ENCODE measurements at places on chromosomes 3 and 15.

DNA sequence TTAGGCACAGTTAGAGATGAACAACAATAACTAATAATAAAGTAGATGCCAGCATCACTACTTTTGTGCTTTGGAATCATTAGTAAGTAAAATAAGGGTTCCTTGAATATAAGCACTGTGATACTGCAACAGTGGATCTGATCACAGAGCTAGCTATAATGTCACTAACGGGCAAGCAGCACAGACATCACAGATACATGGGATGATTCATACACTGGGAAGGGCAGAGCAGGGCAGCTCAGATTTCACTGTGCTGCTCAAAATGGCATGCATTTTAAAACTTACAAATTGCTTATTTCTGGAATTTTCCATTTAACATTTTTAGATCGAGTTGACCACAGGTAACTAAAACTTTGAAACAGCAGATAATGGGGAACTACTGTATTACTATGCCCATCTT lies 476.6 kb downstream of the FHIT start:
- H3K27me3 ChIP-seq, result no peaks in the 10 kb centered on the region
- no peaks in the 10 kb centered on the region for H3K36me3 ChIP-seq
- H3K27ac ChIP-seq, result no peak overlapping the region
- no peak overlapping the region for H3K4me3 ChIP-seq
- DNase-seq, result no peak
- H3K4me1 ChIP-seq, result no peaks in the 10 kb centered on the region

DNA sequence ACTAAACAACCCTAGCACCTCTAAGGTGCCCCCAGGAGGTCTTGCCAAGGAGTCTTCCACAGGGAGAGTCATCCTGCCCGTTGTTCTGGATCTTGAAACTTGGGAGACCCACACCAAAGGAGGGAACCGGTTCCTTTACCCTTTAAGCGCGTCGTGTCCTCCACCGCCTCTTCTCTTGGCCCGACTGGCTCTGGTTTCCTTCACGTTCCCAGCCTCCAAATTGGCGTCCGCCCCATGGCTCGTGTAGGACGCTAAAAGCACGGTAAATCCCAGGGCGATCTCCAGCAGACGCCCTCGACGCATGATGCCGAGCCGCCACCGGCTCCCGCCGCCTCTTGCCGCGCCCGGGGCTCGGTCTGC lies 1.1 kb downstream of the FBN1 start:
- DNase-seq, result no peak
- peak overlapping the region; percentile 87 for H3K4me3 ChIP-seq
- H3K27me3 ChIP-seq, result no peaks in the 10 kb centered on the region
- peak overlapping the region; percentile 86 for H3K27ac ChIP-seq
- H3K36me3 ChIP-seq, result no peaks in the 10 kb centered on the region

GRCh38 chr15:40283615-40284300 lies 894 bp upstream of the ANKRD63 start:
- H3K36me3 ChIP-seq, result no peaks in the 10 kb centered on the region
- H3K4me1 ChIP-seq, result peaks cover 50% of the 10 kb centered on the region

DNA sequence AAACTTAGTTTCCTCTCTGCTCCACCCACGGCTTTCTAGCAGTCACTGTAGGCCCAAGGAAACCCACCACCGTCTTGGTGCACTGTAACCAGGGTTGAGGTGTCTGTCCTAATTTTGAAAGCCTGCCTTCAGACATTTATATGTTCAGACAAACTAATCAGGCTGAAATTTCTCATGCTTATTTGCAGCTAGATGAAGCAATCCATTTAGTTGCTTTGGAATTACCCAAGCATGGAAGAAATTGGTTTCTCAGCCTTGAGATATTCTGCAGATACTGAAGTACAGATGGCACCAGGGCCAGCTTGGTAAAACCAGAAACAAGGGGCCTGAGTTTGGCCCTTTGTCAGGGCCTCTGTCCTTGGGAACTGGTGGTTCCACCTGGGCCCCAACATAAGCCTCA lies 105.4 kb downstream of the CACNA1D start:
- no peaks in the 10 kb centered on the region for H3K36me3 ChIP-seq
- DNase-seq, result no peak
- H3K4me1 ChIP-seq, result no peaks in the 10 kb centered on the region
- no peak overlapping the region for H3K27ac ChIP-seq

GRCh38 chr3:173538410-173538809 lies 140.9 kb downstream of the NLGN1 start:
- H3K4me3 ChIP-seq, result no peak overlapping the region
- no peak for DNase-seq
- H3K4me1 ChIP-seq, result no peaks in the 10 kb centered on the region
- no peaks in the 10 kb centered on the region for H3K27me3 ChIP-seq
- no peak overlapping the region for H3K27ac ChIP-seq

All from heart left ventricle (tissue), 16 donors.